Left kidney (tissue), 8 donors: ENCODE measurements at places on chromosomes 7 and 10.
A peak's percentile ranks its signal among the peaks of the same experiment; 100 is the strongest.

GRCh38 chr7:29563590-29564495 lies at the start of gene PRR15:
PRR15 (plus strand) TSS chr7:29563835; CDS start chr7:29566330, 2,495 bp downstream.
- peak; percentile 67 for DNase-seq

DNA sequence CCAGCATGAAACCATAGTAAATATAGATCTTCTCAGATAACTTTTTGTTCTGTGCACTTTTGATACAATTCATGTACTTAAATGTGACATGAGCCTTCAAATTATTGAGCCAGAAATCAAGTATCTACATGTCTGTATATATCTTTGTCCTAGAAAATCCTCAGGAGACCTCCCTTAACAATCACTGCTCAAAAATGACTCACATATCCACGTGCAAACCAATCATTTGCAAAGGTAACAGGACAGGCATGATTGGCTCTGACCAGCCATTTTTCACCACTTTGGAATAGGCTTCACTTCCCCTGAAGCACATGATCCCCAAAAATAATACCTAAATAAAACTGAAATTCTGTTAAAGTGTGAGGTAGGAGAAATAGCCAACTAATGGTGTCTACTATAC lies 902.5 kb downstream of the PCDH15 start:
- DNase-seq, result no peak

DNA sequence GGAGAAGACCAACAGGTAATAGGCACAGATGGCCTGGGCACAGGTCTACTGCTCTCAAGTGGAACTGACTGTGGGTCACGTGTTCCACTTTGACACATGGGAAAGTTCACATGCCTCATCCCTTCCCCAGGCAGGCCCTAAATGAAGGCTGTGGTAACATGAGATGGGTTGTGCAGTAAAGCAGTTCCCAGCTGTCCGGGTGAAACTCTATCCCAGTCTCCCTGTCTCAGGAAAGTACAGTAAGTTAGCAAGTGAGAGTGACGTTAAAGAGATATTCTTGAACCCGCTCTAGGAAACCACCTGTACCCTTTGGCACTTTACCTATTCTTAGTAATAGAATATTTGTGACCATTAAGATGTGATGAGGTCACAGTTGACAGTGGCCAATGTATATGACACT lies 343.7 kb upstream of the AOAH start:
- DNase-seq, result peak; percentile 58

DNA sequence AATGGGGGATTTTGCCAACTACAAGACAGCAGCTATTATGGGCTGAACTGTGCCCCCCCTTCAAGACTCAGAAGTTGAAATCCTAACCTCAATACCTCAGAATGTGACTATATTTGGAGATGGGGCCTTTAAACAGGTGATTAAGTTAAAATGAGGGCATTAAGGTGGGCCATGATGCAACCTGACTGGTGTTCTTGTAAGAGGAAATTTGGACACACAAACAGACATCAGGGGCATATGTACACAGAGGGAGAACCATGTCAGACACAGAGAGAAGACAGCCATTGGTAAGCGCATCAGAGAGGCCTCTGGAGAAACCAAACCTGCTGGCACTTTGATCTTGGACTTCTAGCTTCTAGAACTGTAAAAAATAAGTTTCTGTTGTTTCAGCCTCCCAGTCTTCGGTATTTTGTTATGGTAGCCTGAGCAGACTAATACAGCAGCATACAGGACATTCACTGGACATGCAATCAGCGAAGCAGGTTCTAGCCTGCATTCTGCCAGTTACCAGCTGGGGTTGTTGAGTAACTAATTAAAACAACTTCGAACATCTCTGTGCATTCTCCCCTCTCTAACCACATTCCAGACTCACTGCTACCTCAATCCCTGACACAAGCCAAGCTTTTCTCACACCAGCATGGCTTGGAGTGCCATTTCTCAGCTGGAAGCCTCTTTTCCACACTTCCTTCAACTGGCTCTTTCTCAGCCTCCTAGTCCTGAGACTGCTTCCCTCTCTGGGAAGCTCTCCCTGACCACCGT lies 141.4 kb downstream of the DOCK4 start:
- DNase-seq, result no peak

DNA sequence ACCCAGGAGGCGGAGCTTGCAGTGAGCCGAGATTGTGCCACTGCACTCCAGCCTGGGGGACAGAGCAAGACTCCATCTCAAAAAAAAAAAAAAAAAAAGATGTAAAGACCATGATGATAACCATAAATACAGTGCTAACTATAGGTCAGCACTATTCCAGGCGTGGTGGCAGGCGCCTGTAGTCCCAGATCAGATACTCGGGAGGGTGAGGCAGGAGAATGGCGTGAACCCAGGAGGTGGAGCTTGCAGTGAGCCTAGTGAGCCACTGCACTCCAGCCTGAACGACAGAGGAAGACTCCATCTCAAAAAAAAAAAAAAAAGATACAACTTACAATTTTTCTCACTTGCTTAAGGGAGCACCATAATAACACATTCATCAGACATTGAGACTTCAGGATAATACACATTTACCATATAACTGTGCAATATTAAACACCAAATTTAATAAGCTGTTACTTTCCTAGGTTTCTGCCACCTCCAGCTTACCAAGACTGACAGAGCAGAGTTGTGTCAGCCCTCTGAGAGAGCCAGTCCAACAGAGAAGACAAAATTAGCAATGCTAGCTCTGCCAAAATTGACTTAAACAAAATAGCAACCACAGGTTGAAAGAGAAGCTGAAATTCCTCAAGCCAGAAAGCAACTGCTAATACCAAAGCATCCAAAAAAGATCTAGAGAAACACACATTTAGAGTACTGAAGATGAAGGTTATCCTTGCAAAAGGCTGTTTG lies 8.2 kb downstream of the DNA2 start:
- DNase-seq, result no peak

GRCh38 chr10:79347226-79347893 lies at the start of gene PPIF:
PPIF (plus strand) TSS chr10:79347469; CDS start chr10:79347549, 80 bp downstream.
- peak; percentile 92 for DNase-seq

- DNase-seq, result no peak
These were observed 160.1 kb downstream of the COL28A1 start for GRCh38 chr7:7375538-7375937.
